A549 treated with Mapracorat at 1 μM for 4 hours (cell line): ENCODE measurements at places on chromosomes 2 and 18. TPM values are rescaled to one million over a fixed set of nuclear protein-coding genes. Genes with fewer than 3 reads are reported as not detected.

Gene SDC1
- 148 to 201 TPM (median 187 TPM) in 5 replicates for total RNA-seq

Gene TUBA3E
- total RNA-seq = 2.4 to 3.8 TPM (median 3.3 TPM) in 5 replicates

Gene MAPRE2
- total RNA-seq = 11.9 to 12.8 TPM (median 12.5 TPM) in 5 replicates

Gene DCC
- not detected in 5 replicates for total RNA-seq

Gene D2HGDH
- 6.5 to 10.6 TPM (median 8.6 TPM) in 5 replicates for total RNA-seq
